Ecto neural progenitor cell (in vitro differentiated cells): ENCODE measurements at places on chromosomes 2 and 18.

DNA sequence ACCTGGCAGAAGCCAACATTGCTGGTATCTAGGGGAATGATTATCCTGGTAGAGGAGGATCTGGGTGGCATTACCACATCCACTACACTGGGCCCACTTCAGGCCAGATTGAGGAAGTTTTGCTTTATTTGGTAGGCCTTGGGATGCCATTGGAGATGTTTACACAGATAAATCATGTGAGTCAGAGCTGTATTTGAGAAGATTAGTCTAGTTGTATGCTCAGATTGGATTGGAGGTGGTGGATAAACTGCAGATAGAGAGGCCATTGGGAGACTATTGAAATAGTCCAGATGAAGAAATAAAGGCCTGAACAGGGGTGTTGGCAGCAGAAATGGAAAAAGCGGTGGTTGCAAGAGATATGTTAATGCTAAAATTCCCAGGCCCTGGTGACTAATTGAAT is 81.5 kb downstream of the EFEMP1 start:
- no peak for DNase-seq

DNA sequence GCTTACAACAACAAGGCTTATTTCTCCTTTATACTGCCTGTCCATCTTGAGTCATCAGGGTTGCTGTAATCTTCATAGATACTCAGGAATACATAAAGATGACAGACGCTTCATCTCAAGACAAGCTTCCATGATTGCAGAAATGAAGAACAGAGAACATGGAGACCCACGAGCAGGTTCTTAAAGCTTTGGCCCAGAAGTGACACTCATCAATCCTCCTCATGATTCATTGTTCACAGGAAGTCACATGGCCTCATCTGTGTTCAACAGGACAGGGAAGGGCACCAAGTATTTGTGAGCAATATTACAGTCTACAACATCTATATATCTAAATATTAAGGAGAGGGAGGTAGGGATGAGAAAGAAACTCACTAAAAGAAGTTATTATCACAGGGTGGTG is 36.5 kb upstream of the PGAP1 start:
- DNase-seq, result no peak

GRCh38 chr2:240457223-240458043 is 22.0 kb downstream of the GPC1 start:
- peak; percentile 74 for DNase-seq

DNA sequence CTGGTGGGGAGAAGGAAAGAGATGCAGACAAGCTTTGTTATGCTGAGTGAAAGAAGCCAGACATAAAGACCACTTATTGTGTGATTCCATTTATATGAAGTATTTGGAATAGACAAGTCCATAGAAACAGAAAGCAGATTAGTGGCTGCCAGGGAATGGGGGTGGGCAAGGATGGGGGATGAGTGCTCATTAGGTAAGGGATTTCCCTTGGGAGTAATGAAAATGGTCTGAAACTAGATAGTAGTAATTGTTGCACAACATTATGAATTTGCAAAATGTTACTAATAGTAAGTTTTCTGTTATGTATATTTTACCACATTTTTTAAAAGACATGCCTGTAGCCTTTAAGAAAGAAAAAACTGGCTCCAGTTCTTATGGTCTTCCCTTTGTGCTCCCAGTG is 154.9 kb downstream of the LNPK start:
- DNase-seq, result no peak

DNA sequence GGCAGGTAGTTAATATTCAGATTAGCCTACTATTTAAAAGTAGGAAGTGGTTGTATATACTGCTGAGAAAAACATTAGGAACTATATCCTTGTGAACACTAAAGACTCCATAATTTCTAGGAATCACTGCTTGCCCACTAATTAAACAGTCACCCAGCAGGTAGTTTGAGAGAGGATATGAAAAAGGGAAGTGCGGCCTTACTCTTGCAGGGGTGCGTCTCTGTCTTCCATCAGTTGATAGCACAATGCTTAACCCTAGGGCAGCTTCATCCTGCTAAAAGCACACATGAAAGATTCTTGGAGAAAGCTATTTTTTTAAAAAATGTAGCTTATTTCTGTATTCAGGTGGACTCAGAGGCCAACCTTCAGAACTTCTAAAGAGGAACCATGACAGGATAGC is 53.1 kb upstream of the ATP5MC3 start:
- DNase-seq, result no peak
